ENCODE measurements at places on chromosomes 11 and 22. TPM values are rescaled to one million over a fixed set of nuclear protein-coding genes. Genes with fewer than 3 reads are reported as not detected.

DNA sequence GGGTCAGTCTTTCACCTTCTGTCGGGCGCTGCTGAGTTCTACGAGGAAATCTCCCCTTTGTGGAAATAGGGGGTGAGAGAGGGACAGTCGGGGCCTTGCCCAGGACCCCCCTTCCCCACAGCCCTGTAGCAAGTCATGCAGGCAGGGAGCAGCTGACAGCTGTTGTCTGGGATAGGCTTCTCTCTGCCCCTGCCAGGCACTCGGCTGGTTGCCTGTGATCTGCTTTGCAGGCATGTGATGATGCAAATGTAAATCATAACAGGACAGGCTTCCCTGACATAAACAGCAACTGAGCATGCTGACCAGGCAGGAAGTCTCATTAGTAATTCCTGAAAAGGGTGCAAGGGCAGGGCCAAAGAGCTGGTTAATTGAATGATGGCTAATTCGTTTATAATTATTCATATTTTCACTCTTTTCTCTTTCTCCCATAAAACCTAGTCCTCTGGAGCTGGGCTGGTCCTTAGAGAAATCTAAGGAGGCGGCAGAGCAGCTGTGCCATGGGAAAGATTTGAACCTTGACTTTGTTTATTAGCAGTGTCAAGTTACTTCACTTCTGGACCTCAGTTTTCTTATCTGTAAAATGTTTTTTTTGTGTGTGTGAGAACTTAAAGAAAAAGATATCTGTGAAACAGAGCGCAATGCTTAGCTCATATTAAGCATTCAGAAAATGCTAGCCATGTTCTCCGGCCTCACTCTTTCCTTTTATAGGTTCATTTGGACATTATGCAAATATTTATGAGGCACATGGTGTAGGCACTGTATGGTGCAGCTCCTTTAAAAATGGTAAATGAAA lies 129.7 kb downstream of the LDLRAD3 start:
- DNase-seq = peak; percentile 87

DNA sequence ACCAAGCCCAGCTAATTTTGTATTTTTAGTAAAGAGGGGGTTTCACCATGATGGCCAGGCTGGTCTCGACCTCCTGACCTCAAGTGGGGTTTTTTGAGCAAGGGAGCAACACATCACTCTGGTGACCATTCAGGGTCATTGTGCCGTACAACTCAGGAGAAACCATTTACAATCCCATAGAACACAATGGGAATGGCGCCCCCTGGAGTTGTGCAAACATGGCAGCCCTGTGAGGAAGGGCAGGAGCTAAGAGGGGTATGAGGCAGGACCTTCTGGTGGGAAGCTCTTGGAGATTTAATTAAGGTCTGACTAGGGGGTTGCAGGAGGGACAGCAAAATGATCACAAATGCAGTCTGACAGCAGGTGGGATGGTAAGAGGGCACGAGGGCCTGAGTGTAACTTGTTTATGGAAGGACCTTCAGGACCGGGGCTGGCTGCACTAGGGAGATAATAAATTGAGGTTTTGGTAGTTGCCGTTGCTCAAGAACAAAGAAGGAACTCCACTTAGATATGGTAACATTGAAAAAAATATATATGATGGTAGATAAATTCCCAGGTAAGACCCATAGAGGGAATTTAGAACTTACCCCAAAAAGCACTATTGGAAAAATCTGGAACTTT lies 9.1 kb upstream of the CSF2RB start:
- no peak for DNase-seq

DNA sequence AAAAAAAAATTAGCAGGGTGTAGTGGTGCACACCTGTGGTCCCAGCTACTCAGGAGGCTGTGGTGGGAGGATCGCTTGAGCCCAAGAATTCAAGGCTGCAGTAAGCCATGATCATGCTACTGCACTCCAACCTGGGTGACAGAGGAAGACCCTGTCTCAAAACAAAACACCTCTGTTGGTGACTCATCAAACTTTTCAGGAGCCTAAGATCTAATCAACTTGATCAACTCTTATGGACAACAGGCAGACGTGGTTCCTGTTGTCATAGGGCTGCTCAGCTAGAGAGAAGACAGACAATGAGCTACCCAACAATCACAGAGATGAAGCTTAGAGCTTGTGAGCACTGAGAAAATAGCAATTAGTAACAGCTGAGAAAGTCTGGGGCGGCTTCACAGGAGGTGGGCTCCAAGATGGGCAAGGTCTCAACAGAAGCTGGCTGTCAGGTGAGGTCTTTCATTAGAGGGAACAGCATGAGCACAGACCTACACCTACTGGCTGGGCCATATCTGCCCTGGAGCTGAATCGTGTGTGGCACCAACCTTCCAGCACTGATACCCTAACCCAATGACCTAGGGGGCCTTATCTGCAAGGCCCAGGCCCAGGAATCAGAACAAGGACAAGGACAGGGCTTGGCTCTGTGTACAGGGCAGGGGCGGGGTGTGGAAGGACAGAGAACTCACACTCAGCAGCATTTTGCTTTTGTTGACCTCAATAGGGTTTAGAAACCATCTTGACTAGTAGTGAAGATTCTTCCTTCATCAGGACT lies 7.2 kb upstream of the UCP3 start:
- DNase-seq = no peak

GRCh38 chr11:2940147-2940920 lies 11.1 kb upstream of the PHLDA2 start:
- no peak for DNase-seq

- no peak for DNase-seq
Measured at GRCh38 chr22:28462041-28462440, 217.6 kb downstream of the TTC28 start.

DNA sequence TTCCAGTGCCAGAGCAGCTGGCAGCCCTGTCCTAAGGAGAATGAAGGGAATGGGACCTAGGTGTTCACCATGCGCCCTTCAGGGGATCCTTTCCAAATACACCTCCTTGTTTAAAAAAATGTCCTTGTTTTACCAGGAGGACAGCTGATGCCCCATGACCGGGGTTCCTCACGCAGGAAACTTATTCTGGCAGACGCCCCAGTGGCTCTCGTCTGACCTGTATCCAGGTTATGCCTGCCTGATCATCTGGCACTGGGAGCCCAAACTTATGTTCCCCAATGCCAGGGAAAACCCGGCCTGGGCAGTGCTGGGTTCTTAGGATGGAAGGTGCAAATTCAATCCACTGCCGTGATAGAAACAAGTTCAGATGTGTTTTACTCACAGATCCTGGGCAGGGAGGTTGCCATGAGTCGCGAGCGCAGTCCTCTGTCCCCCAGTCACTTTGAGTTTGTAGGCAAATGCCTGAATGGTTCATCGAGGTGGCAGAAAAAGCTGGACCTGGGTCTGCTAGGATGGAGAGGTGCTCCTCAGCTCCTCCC lies 31.5 kb downstream of the MOV10L1 start:
- no peak for DNase-seq

DNA sequence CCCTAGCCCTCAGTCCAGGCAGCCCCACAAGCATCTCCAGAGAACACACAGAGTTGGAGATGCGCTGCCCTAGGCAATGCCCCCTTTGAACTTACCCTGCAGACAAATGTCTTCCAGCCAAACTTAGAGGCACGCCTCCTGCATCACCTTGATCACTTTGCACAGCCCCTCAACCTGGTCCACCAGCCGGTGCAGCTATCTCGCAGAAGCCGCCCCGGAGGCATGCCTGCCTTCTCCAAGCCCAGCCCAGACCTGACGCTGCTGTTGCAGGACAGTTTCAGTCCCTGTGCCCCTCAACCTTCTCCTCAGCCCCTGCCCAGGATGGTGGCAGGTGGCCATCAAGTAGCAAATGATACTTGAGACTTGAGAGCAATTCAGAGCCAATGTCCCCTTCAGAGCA lies 16.7 kb upstream of the POU2AF1 start:
- DNase-seq = no peak

GRCh38 chr22:21902296-21903087 lies 35.0 kb upstream of the MAPK1 start:
- no peak for DNase-seq

DNA sequence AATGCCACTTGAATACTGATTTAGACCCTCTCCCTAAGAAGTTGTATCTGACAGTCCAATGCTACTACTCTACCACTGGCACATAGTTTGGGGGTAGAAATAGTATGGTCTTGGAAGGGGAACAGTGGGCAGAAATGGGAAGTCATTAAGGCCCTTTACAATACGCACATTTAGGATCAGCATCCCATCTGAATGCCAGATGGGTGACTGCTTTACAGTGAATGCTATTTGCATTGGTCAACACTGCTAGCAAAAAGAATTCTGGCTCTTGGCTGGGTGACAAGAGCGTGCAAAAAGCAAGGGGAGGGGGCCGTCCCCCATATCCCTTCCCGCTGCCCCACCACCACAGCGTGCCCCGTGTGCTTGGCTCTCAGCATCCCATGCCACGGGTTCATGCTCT lies 104.7 kb upstream of the BID start:
- DNase-seq = no peak

DNA sequence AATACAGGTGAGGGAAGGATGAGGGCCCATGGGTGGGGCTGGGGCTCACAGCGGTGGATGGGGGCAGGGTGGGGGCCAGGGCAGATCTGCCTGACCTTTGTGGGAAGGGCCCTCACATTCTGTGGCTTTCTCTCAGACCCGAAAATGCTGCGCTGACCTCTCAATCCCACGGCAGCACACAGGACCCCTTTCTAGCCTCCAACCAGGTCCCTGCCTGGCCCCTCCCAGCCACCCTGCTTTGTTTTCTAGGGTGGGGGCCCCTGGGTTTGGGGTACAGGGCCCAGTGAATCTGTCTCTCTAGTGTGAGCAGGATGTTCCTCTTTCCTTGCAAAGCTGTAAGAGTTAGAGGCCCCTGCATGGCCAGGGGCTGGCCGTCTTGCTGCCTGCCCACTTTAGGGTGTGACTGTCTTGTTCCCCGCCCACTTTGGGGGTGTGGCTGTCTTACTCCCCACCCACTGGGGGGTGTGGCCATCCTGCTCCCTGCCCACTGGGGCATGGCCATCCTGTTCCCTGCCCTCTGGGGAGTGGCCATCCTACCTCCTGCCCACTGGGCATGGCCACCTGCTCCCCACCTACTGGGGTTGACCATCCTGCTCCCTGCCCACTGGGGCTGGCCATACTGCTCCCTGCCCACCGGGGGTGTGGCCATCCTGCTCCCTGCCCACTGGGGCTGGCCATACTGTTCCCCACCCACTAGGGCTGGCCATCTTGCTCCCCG lies 11.5 kb downstream of the PARVG start:
- DNase-seq = no peak

DNA sequence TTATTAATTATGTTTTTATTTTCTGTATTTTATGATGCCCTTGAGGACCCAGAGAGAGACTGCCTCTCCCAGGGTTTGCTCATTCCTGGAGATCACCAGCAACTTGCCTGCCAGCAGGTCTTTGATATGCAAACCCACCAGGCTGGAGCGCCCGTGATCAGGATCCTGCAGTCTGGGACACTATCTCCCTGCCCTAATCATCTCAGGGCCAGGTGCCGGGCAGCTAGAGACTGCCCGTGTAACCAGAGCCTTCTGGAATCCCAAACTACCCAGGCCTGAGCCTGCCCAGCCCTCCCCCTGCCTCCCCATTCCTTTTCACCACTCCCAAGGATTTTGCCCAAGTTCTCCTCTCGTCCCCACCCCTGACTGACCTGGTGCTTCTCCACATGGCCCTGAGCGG lies 52.2 kb upstream of the B3GAT1 start:
- no peak for DNase-seq

DNA sequence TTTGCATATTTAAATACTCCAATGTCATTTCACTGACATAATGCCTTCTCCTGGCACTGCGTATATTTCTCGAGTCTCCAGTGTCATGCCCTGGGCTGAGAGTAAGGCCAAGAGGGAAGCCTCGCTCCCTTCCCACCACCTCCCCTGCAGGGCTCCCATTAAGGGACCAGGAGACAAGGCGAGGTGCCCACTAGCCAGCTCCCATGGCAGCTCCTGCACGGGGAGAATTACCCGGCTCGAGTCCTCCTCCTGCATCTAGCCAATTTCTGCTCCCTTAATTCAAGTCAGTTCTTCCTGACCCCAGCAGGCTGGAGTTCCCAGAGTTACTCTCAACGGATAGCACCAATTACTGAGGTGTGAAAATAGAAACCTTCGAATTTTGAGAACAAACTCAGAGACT lies 31.9 kb downstream of the OPCML start:
- DNase-seq = no peak

DNA sequence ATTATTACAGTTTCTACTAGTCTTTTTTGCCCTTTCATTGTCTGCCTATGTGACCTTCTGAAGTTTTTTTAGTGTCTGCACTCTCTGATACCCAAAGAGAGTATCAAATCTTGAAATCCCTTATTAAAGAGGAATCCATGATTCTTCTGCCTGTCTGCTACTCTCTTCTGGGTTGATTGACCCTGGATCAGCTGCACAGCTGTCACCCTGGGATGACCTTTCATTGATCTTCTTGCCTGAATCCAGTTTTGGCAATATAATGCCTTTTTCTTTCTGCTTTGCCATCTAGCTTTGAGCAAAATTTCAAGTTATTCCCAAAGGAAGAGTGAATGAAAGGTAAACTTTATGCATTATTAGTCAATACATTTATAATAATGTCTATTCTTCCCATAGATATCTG lies 32.6 kb downstream of the NCAM1 start:
- no peak for DNase-seq

DNA sequence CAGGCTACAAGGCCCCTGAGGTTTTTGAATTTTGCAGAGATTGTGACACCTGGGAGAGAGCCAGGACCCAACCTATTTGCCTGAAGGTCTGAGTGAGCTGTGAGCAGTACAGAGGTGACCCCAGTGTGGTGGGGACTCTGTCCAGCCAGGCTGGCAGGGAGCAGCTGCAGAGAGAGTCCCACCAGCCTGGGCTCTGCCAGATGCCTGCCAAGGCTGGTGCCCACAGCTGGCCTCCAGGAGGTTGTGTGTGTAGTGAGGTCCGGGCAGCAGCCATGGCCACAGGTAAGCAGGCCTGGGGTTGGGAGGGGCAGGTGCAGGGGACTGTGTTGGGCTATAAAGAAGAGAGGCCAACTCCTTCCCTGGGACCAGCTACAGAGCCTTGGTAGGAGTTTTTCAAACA lies 144.8 kb downstream of the CRYBB2 start:
- DNase-seq = no peak

- DNase-seq = no peak
Measured at GRCh38 chr11:46036009-46036408, 85.2 kb downstream of the PHF21A start.

GRCh38 chr22:43388420-43388851 lies 23.4 kb upstream of the MPPED1 start:
- DNase-seq = peak; percentile 78

INPP5J gene
- 1.3 TPM for total RNA-seq

FAM83F gene
- 3.0 TPM for total RNA-seq

MUC5B gene
- total RNA-seq = 181 TPM

GRK3 gene
- total RNA-seq = 27.3 TPM

MMP13 gene
- not detected for total RNA-seq

THY1 gene
- 9.8 TPM for total RNA-seq

TBX1 gene
- 19.3 TPM for total RNA-seq

FAM227A gene
- 9.9 TPM for total RNA-seq

OR10A2 gene
- total RNA-seq = not detected

RFPL1 gene
- not detected for total RNA-seq

LMO2 gene
- 35.1 TPM for total RNA-seq

NXPE4 gene
- total RNA-seq = not detected

C1QTNF6 gene
- 4.4 TPM for total RNA-seq

TMEM138 gene
- 53.0 TPM for total RNA-seq

MICALL1 gene
- total RNA-seq = 29.1 TPM

NAV2 gene
- 31.5 TPM for total RNA-seq

PISD gene
- 94.6 TPM for total RNA-seq

Measured in lung (tissue), 17 donors.